ENCODE measurements at places on chromosomes 13 and 19.

GRCh38 chr19:35272122-35272719 lies 3.5 kb downstream of the USF2 start:
- DNase-seq: no peak

DNA sequence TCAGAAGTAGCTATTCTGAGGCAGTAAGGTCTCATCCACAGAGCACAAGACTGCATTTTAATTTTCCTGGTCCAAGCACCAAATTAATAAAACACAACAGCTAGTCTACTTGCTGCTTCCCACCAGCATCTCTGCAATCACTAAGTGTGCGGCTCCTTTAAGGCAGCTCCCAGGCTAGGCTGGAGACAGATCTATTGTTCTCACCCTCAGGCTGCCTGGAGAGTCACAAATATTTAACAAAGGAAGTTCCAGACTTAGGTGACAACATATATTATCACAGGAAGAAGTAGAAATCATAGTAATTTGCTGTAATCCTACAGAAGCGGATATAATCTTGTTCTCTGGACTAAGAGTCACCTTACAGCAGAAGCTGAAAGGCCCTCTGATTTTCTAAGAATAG lies 2.2 kb upstream of the EID2 start:
- DNase-seq: no peak

- DNase-seq: no peak
Measured at GRCh38 chr19:31312009-31312676, 37.1 kb downstream of the TSHZ3 start.

DNA sequence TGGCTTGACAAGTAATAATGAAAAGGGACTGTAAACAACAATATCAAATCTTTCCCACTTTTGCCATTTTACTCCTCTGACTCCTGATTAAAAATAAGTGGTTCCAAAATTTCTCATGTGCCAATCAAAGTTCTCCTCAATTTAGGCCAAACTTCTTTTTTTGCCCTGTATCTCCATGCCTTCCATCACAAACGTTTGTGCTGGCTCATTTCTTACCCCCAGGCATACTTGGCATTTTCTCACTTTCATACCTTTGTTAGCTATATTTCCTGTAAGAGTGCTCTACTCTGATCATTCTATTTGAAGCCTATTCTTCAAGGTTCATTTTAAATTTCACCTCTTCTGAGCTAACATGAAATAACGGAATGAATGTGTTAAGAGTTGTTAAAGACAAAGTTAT lies 10.0 kb upstream of the FNDC3A start:
- DNase-seq: no peak

GRCh38 chr19:1970003-1970805 lies 29.2 kb downstream of the CSNK1G2 start:
- DNase-seq: no peak

DNA sequence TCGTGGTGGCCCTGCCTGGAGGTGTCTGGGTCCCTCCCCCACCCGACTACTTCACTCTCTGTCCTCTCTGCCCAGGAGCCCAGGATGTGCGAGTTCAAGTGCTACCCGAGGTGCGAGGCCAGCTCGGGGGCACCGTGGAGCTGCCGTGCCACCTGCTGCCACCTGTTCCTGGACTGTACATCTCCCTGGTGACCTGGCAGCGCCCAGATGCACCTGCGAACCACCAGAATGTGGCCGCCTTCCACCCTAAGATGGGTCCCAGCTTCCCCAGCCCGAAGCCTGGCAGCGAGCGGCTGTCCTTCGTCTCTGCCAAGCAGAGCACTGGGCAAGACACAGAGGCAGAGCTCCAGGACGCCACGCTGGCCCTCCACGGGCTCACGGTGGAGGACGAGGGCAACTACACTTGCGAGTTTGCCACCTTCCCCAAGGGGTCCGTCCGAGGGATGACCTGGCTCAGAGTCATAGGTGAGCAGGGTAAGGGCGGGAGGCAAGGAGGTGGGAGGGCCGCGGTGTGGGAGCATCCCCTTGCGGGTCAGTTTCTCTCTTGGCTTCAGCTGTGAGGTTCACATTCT lies 19.2 kb downstream of the NECTIN2 start:
- DNase-seq: no peak

- DNase-seq: no peak
Measured at GRCh38 chr19:42352301-42353259, 27.1 kb downstream of the MEGF8 start.

DNA sequence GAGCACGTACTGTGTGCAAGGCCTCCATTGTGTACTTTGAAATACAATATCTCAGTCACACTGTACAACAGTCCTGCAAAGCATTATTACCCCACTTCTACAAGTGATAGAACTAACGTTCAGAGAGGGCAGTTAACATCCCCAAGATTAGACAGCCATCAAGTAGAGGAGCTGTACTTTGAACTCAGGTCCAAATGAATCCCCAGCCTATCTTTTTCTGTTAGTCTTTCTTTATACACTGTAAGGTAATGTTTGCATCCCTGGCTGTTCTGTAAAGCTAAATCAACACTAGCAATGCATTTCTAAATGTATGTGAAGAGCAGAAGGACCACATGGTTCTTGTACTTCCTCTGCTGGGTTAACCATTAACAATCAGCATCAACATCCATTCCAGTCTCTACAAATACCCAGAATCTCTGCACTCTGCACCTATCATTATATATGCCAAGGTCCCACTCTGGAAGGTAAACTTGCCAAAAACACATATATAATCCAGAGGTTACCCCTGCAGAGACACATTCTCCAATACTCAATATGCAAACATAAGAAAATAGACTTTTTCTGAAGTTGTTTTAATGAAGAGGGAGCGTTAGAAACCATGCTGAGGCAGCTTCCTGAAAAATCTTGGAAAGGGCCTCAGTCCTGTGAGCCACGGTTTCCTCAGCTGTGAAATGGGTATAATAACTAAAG lies 182.3 kb downstream of the MZT1 start:
- no peak for DNase-seq

DNA sequence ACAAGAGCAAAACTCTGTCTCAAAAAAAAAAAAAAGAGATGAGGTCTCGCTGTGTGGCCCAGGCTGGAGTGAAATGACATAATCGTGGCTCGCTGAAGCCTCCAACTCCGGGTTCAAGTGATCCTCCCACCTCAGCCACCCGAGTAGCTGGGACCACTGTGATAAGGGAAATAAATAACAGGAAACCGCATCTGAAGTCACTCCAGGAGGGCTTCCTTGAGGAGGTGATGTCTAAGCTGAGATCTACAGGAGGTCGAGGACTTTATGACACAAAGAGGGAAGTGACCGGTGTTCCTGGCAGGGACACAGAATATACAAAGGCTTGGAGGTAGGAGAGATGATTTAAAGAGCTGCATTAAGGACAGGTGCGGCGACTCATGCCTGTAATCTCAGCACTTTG lies 8.9 kb upstream of the NR2F6 start:
- DNase-seq: no peak

- no peak for DNase-seq
Measured at GRCh38 chr19:7550987-7551761, 15.7 kb downstream of the PNPLA6 start.

DNA sequence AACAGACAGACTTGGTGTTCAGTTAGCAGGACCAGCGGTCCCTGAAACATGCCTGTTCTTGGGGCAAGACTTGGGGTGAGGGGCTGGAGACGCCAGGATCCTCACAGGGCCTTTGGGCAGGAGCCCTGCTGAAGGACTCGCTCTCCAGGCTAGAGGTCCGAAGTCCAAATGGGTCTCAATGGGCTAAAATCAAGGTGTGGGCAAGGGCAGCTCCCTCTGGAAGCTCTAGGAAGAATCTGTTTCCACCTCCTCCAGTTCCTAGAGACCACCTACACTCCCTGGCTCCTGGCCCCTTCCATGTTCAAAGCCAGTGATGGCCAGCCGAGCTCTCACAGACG lies 111.3 kb downstream of the TUBA3C start:
- no peak for DNase-seq

DNA sequence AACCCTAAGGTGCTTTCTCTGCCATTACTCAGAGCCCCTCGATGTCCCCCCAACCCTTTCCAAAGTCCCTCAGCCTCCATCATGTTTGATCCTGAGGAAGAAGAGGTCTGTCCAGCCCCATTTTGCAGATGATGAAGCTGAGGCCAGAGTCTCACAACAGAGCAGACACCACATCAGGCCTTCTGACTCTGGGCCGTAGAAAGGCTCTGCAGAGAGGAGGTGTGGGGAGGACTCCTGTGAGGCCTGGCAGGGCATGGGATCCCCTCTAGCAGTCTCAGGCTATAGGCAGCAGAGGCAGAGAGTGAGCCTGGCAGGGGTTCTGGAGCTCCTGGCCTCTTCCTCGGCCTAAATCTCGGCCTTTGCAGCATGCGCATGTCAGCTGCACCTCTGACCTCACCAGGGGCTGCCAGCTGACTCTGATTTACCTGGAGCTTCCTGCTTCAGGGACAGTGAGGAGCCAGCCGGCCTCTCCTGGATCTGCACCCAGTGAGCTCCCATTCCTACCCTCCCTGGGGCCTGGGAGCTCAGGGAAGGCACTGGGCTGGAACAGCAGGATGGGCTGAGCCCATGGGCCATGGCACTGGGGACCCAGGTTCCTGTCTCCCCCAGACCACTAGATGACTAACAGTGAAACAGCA lies 41.7 kb upstream of the VSTM2B start:
- no peak for DNase-seq

- DNase-seq: no peak
Measured at GRCh38 chr13:25846222-25846984, 205.4 kb downstream of the SHISA2 start.

DNA sequence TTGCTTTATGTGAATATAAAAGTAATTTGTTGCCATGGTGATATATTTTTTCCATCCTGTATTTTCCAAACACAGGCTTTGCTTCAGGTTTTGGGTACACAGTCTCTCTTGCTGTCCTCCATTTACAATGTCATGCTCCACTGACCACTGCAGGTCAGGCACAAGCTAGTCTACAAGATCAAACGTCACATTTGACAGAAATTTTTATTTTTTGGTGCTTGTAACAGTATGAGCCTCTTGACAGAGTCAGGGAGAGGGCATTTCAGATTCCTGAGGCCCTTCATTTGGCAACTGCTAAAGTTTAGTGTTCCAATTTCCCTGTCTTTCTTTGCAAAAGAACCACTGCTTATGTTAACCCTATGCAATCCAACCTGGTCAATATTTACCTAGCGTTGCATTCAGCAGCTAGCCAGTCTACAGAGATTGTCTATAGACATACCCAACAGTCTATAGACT lies 175.0 kb downstream of the RFC3 start:
- DNase-seq: no peak

DNA sequence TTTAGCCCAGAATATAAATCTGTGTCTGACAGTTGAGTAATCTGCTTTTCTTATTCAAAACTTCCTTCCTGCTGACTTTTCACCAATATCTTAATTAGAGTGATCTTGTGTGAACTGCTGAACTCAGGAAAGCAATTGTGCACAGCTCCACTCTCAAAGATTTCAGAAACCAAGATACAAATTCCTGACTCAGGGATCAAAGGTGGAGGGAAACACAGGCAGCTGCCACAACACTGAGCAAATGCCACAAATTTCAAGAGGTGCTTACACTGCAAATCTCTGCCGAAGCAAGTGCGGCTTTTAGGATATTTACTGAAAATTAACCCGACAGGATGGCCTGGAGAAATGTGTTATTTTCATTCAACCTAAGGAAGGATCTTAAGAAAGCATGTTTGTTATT lies 111.4 kb downstream of the STOML3 start:
- no peak for DNase-seq

- DNase-seq: no peak
Measured at GRCh38 chr13:90485436-90485835, 862.1 kb upstream of the MIR17HG start.

DNA sequence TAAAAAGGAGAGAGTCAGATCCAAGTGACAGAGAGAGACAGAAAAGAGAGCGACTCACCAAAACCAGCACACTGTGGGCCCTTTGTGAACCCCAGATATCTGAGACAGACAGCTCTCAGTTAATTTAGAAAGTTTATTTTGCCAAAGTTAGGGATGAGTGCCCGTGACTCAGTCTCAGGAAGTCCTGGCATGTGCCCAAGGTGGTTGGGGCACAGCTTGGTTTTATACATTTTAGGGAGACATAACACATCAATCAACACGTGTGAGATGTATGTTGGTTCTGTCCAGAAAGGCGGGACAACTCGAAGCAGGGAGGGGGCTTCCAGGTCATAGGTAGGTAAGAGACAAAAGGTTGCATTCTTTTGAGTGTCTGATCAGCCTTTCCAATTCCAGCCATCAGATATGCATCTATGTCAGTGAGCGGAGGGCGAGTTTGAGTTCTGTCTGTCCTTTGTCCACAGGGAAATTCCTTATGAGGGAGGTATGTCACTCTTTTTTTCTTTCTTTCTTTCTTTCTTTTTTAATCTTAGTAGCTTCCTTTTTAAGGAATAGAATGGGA lies 37.2 kb upstream of the ATP11A start:
- DNase-seq: no peak

DNA sequence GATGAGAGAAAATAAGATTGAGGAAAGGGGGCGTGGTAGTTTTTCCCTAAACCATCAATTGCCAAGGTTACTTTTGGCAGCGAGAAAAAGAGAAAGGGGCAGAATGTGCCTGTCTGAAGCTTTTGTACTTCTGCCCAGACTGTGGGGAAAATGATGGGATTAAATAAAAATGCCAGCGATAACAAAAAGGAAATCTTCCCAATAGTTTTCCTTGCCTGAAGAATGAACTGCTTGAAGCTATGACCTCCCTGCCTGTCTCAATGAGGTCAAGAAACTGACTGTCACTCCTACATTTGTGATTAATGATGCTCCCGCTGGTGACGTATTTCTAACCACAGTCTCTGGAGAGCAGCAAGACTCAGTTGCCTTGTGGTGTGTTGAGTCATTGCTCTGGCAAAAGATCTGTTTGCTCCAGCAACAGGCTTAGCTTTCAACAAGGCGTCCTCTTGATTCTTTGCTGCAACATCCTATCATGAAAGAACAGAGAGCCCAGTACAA lies 1051.5 kb downstream of the DIAPH3 start:
- no peak for DNase-seq

DNA sequence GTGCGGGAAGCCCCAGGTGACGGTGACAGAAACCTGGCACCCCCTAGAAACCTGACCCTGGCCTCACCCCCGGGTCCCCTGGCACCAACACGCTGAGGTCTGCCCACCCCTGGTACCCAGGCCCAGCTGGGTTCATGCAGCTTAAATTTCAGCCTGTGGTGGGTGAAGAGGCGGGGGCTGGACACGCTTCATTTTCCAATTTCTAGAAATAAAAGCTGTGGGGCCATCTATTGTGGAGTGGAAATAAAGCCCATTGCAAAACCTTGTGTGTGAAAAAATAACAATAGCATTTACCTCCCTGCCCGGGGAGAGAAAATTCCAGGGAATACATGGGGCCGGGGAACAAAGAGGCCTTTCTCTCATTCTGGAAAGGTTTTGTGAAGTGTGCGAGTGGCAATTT lies 7.5 kb upstream of the FUT5 start:
- no peak for DNase-seq

- no peak for DNase-seq
Measured at GRCh38 chr13:45320876-45321629, 19.9 kb downstream of the TPT1 start.

DNA sequence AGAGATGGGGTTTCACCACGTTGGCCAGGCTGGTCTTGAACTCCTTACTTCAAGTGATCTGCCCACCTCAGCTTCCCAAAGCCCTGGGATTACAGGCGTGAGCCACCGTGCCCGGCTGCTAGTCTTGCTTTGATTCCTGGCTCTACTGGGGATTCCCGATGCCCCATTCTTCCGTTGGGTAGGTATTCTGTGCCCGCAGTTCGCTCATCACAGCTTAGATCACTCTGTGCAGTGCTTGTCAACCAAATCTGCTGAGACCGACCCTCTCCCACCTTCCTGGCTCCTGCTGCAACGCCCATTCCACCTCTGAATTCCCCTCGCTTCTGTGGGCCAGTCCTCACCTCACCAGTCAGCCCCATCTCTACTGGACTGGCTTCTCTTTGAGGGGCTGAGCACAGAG lies 4.6 kb upstream of the ZNF414 start:
- no peak for DNase-seq

GRCh38 chr19:9187191-9187590 lies 8.4 kb downstream of the OR7D2 start:
- DNase-seq: no peak
